ENCODE measurements at places on chromosomes 5 and 9.
A peak's percentile ranks its signal among the peaks of the same experiment; 100 is the strongest.

GRCh38 chr5:84535281-84535680 lies 150.6 kb upstream of the EDIL3 start:
- DNase-seq = no peak

DNA sequence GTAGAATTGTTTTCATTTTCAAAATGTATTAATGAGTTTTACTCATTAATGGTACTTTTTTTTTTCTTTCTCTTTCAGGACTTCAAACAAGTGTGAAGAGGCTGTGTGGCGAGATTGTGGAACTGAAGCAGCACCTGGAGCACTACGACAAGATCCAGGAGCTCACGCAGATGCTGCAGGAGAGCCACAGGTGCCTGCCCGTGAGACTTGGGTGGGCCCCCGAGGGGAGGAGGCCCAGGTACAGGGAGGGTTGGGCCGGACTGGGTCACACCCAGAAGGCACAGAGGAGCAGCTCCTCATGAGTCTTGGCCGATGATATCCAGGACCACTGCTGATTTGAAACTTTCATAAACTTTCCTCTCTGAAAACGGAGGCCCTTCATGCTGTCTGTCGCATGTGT lies 35.6 kb downstream of the CEP72 start:
- DNase-seq = no peak

GRCh38 chr9:30584559-30584958 lies 1799.9 kb upstream of the ACO1 start:
- no peak for DNase-seq

DNA sequence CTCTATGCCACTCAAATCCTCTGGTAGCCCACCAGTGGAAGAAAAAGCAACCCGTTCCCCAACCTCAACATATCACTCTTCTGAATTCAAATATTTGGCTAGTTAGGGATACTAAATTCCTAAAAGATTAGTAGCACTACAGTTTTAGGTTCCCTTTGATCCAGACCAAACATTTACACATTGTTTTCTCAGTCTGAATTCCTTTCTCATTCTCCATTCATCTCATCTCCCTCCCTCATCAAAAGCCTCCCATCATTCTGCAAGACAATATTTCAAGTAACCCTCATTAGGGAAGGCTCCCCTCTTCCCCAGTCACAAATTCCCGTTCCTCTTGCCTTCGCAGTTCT lies 26.3 kb downstream of the ADAM19 start:
- no peak for DNase-seq

- DNase-seq = peak; percentile 76
Observed at GRCh38 chr9:135905380-135906258, 1.7 kb downstream of the CAMSAP1 start.

DNA sequence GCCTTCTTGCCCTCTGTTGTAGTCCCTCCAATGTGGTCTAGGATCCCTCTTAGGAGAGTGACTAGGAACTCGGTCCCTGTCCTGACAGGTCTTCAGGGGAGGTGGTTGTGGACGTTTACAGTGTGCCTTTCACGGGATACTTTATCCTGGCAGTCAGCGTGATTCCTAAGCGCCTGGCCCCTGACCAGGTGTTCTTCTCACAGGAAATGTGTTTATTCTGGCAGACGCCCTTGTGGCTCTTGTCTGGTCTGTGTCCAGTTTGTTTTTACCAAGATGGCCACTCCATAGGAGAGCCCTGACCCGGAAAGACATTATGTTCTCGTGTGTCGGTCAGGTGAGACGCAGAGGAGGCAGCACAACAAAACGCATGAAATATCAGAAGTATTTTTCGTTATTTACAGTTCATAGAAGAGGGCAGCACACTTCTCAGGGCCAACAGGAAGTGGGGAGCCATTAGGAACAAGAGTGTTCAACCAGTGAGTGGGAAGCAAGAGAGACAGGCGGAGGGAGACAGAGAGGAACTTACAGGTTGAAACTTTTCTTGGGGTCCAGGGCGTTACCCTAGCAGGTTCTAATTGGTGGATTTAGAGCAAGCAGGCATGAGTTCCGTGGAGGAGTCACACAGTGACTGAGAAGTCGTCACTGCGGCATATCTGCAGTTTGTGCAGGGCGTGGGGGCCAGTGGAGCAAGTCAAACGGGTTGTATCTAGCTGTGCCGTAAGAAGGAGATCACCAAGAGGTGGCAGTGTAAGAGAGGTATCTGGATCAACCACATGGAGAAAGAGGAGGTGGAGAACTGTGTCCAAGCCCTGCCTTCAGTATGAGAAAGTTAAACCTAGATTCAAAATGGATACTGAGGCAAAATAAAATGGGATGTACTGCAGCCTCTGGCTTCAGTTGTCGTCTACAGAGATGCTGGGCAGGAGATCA lies 412.9 kb downstream of the ZSWIM6 start:
- DNase-seq = peak; percentile 30

Data from MCF 10A (cell line).